ENCODE measurements at places on chromosomes 7 and 10. TPM values are rescaled to one million over a fixed set of nuclear protein-coding genes. Genes with fewer than 3 reads are reported as not detected.

RNF32 gene
- total RNA-seq, result 3.6 TPM

DNA sequence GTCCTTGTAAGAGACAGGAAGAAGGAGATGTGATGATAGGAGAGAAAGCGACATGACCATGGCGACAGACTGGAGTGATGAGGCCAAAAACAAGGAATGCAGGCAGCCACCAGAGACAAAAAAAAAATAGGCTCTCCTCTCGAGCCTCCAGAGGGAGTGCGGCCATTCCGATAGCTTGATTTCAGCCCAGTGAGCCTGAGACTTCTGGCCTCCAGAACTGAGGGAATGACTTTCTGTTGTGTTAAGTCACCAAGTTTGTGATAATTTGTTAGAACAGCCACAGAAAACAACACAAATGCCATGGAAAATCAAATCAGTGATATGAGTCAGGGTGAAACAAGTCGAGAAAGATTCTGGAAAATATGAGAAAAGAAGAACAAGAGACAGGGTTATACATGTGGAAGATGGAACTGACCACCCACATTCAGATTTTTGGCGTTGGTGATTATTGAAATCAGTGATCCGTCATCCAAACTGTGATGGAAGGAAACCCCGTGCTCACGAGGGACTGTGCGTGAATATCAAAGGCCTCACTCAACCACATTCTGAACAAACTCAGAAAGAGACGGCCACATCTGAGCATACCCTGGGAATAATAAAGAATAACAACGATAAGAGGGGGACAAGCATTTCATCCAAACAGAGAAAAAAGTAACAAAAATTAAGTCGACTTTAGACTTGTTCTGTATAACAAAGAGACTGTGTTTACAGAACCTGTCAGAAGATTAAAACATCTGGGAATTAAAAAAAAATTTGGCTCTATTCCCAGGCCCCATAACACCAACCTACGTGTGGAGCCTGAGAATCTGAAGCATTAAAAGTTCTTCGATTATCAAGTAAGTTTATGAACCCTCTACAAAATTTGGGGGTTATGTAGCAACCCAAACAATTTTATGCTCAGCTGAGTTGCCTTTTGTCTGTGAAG is 72.1 kb downstream of the EEPD1 start:
- DNase-seq, result no peak

ACHE gene
- not detected for total RNA-seq

DNA sequence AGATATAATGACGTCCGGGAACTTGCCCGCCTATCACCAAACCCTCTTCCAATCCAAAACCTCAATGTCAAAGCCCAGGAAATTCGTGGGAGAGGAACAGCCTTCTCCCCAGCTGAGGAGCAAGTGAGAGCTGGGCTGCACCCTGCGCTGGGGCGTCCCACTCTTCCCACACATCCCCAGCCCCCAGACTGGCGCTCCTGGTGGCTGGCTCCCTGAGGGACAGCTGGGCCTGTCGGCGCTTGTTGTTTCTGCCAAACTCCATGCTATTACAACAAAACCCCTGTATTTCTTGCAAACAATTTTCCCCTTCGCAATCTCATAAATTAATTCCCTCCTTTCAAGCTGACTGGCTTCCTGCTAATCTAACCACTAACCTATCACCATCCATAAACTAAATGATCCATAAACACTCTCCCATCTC is 53.0 kb downstream of the GRID1 start:
- no peak for DNase-seq

PDIA4 gene
- 120 TPM for total RNA-seq

MYPN gene
- not detected for total RNA-seq

DNA sequence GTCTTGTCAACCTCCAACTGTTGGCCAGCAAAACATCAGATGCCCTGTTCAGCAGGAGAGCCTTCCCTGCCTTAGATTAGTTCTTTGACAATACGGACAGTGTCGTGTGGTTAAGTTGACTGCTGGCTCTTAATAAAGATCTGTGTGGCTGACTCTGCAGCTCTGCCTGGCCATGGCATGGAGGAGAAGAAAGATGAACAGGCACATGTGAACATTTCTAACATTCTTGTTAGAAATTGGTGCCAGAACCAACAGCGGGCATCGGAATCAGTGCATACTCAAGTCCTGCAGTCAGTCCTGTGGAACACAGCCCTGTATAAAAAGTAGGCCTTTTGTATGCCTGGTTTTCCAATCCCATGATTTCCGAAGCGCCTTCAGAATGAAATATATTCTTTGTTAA is 455.6 kb downstream of the POM121L12 start:
- no peak for DNase-seq

All from OCI-LY7 (cell line).